Fibroblast of skin of left quadriceps (primary cell): ENCODE measurements at places on chromosomes 1 and 21.
A peak's percentile ranks its signal among the peaks of the same experiment; 100 is the strongest.

DNA sequence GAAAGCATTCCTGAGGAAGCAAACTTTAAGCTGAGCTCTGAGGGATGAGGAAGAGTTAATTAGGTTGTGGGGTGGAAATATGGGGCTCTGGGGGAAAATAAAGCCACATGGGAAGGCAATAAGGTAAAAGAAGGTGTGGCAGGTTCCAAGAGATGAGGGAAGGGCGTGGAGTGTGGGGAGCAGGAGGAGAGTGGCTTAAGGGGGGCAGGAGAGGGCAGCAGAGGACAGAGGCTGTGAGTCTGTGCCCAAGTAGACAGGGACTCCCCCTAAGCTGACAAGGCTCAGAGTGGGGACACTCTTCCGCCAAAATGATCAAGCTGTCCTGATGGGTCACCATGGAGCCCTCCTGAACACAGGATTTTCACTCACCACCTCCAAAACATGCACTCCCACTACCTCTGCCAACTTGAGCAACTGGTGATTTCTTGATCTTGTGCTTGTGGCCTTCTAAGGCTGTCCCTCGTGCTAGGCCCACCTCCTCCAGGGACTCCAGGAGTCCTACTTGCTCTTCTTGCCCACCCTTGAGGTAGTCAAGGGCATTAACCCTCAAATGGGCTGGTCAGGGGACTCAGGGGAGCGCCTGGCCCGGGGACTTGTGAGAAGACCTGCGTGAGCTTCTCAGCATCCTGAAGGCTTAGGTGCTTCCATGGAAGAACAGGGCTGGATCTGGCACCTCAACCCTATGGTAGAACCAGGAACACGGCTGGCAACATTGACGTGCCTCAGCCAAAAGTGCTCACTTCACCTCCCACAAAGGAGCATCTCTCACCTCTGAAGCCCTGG is 23.4 kb downstream of the DMAP1 start:
- DNase-seq, result no peak

DNA sequence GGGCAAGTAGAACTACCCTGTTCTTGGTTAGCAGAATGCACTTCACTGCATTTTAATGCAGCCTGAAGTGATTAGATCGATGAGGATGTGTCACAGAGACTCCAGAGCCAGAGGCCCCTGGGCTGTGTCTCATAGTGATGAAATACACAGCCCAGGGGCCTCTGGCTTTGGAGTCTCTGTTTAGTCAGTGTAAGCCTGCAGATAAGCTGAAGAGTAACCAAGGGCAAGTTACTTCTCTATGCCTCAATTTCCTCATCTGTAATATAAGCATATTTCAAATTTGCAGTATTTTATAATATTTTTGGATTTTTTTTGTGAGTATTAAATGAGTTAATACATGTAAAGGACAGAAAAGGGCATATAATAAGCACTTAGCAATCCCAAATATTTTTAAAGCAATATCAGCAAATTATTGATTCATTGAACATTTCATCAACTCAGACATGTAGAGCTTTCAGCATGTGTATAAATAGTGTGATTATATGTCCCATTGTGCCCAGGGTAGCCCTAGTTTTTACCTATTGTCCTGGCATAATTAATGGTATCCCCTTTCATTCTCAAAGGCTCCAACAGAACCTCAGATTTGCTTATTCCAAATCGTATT is 23.6 kb upstream of the APOBEC4 start:
- DNase-seq, result peak; percentile 31

- DNase-seq, result peak; percentile 5
These were observed 9.2 kb downstream of the FCRL3 start for GRCh38 chr1:157691285-157691920.

DNA sequence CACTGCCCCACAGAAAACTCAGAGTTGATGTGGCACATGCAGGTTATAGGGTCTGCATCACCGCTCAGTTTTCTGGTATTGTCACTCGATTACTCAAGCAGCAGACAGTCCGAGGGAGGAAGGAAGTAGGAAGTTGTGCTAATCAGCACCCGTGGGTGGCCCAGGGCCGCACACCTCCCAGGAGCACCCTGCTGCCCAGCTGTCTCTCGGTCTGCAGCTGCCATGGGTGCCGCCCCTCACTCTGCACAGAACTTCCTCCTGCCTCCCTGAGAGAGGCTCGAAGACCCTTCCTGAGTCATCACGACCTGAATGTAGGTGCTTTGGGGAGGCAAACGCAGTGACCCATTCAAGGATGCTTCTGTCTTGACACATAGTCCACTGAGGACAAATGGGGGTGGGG is 4.2 kb upstream of the TFF3 start:
- no peak for DNase-seq

DNA sequence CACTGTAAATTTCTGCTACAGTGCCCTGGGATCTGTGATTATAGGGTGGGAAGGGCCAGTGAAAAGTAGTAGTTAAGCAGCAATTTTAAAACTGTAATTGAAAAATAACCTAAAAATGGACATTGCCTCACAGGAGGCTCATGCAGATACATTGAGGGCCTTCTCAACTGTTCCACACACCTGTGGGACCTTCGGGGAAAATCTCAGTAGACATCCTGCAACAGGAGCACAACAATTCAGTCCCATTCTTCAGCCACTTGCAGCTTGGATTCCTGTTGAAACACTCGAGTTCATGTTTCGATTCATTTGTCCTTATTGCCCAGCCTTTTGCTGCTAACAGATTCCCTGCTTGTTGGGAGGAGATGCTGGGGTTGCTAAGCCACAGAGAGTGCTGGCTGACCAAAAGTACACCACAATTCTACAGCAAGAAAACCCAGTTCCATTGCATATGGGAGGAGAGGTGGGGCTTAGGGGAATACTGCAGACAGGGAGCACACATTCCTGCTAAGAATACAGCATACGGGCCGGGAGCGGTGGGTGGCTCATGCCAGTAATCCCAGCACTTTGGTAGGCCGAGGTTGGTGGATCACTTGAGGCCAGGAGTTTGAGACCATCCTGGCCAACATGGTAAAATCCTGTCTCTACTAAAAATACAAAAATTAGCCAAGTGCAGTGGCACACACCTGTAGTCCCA is 4.5 kb downstream of the TMCC2 start:
- no peak for DNase-seq

GRCh38 chr1:53214376-53214940 is 6.0 kb downstream of the CZIB start:
- DNase-seq, result no peak

GRCh38 chr1:185050823-185051451 is 5.6 kb downstream of the RNF2 start:
- no peak for DNase-seq

DNA sequence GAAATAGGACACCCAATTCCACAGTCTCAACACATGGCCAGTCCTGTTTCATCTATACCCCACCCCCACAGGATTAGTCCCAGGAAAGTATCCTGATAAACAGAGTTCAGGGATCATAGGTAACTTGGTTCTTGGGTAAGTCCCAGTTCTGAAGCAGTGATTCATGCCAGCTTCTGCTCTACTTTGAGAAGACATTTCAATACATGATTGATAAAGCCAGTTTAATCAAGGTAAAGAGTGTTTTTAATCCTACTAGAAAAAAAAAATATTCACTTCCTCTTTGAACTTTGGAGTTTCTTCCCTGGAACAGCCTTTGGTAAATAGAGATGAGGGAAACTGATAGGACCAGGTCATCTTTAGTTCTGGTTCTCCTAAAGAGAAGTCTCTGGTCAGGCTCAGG is 142.4 kb downstream of the TLR5 start:
- no peak for DNase-seq
